Activated gamma-delta T cell (primary cell): ENCODE measurements at places on chromosomes 1 and 21.

GRCh38 chr1:242132121-242132817 is 133.4 kb upstream of the MAP1LC3C start:
- no peak for DNase-seq

DNA sequence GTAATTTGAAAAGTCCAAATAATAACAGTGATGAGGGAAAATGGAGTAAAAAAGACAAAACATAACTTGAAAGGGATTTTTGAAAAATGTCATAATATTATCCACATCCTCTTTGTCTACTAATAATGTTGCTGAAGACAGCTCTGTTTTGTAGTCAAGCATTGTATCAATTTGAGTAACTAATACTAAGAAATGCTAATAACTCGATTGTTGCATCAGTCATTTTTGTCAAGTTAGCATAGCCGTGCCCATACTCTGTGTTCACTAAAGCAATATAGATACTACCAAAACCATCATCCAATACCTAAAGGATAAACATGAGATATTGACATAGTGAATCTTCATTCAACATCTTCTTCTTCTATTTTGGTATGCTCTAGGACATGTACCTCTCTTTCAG is 17.3 kb downstream of the PDC start:
- DNase-seq, result no peak

- no peak for DNase-seq
Measured at GRCh38 chr1:53604291-53604919, 134.6 kb downstream of the GLIS1 start.

GRCh38 chr1:44077421-44077820 is 41.2 kb upstream of the KLF17 start:
- DNase-seq, result no peak

GRCh38 chr1:18198260-18198659 is 90.7 kb downstream of the IGSF21 start:
- DNase-seq, result no peak

GRCh38 chr1:111516005-111516535 is 12.6 kb upstream of the ADORA3 start:
- DNase-seq, result no peak

GRCh38 chr1:242139442-242139841 is 140.5 kb upstream of the MAP1LC3C start:
- DNase-seq, result no peak

DNA sequence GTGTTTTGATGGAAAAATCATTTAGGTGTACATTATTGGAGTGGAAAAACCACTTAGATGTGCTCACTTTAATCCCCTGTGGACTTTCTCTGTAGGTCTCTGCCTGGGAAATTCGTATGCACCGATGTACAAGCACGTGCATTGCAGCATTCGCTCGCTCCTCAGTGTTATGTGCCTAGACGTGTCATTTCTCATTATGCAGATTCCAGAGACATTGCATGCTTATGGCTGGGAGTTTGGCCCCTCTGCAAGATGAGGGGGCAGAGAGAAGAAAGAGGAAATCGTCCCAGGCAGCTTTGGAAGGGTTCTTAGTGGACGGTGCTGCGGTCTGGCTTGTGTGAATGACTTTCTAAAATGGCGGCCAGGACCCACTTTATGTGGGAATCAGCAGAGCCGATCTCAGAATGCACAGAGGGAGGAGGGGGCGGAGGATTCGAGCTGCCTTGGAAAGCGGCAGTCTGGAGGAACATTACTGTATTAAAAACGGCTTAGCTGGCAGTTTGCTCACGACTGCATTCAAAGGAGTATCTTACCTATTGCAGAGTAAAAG is 2.3 kb downstream of the SPEN start:
- DNase-seq, result no peak

DNA sequence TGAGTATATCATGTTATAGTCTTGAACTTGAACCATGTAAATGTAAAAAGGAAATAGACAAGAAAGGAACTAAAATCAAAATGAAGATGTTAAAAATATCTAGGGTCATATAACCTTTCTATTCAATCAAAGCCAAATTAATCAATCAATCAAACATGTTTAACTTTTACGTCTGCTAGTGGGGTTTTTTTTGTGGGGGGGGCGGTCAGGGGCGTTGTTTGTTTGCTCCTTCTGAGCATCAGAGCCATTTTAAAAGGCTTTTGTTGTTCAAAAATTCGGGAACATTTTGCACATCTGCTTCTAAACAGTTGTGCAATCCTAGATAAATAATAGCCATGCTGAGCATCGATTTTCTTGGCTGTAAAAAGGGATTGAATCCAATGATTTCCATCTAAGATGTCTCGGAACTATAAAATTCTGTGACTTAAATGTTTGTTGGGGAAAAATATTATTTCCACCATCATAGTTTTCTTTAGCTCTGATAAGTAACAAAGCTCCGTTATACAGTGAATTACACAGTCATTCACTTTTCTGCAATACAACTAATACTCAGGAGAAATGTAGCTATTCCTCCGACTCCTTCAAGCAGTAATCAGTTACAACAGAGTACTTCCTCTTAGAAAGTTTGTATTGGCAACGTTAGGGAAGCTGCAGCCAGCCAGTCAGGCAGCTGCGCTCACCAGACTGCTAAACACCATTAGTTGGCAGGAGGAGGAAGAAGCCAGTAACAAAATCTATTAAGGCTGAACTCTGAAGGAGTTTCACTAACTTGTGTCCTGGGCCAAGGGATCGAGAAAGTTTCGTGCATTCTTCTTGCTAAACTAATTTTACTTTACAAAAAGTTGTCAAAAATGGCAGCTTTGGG is 2.2 kb downstream of the SPATA6 start:
- no peak for DNase-seq

DNA sequence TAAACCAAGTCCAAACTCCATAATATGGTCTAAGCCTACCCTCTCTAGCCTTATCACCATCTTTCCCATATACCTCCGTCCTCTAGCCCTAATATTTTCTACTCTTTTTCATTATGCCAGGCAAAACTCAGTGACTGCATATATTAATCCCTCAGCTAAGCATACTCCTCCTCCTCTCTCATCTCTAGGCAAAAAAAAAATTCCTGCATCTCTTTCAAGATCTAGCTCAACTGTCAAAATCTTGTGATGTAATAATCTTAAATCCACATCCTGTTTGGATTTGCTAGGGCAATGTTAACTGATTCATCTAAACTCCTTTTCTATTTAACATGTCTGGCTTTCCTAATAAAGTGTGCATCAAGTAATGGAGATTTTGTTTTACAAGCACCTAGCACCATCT is 20.4 kb downstream of the PRPF38A start:
- no peak for DNase-seq

- DNase-seq, result no peak
Measured at GRCh38 chr1:47769983-47770382, 227.2 kb downstream of the TRABD2B start.

- no peak for DNase-seq
Measured at GRCh38 chr1:102821707-102822106, 286.6 kb downstream of the COL11A1 start.

DNA sequence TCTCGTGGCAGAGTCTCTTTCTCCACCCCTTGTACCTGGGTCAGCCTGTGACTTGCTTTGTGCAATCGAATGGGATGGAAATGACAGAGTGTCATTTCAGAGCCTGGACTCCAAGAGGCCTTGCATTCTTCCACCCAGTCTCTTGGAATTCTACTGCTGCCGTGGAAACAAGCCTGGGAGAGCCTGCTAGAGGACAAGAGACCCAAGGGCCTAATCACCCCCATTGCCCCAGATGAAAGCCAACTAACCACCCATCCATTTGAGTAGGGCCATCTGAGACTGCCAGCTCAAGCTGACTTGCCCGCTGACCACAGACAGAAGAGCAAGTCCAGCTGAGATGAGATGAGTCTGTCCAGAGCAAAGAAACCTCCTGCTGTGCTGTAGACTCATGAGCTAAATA is 201.6 kb downstream of the PTPRU start:
- no peak for DNase-seq

DNA sequence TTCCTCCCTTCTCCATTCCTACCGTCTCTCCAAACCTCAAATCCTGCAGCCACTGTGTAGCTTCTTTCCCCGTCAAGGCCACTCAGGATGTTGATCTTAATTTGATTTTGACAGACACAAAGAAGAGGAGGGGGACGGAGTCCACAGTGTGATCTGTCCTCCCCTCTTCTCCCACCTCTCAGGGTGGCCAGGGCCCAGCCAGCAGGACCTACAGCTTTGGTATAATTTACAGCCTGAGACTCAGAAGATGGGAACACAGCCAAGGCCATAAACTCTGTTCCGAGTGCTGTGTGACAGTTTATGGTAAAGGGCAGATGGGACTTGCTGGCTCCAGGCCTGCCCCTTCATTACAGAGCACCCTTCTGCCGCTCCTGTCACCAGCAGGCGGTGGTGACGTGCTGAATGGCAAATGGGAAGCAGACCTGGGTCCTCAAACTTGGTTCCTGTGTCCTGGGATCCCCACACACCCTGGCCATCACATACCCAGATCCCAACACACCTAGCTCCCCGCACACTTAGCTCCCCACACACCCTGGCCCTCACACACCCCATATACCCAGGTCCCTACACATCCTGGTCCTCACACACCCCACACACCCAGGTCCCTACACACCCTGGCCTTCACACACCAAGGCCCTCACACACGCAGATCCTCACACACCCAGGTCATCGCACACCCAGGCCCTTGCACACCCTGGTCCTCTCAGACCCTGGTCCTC is 71.6 kb downstream of the CD2 start:
- DNase-seq, result no peak

DNA sequence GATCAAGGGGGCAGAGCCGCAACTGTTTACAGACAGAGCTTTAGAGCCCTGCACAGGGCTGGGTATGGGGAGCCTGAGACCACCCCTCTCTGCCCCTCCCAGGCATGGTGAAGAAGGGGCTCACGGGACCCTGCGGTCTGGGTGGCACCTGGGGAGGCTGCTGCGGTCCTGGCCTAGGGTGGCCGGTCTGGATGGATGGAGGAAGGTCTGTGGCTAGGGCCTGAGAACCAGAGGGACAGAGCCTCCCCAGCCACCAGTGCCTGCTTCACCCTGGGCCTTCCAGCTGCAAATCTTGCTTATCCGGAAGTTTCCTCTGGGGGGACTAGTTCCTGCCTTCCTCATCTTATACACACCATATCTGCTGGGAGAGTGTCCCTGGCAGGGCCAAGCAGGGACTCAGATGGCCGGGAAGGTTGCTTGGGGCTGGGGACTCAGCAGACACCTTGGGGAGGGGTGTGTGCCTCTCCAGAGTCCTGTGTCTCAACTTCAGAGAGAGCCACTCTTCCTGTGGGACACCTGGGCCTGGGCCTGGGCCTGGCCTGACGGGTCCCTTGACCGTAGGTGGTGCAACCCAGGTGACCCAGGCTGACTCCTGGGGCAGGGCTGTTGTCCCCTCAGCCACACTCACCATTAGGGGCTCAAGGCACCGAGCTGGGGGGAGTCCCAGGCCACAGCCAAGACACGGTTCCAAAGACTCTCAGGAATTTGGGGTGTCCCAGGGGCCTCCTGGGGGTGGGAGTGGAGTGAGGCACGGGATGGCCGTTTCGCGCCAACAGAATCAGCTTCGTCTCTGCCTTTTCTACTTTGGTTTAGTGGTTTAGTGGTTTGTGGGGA is 52.0 kb upstream of the ACTRT2 start:
- DNase-seq, result no peak

- no peak for DNase-seq
Measured at GRCh38 chr1:162228586-162228985, 148.1 kb downstream of the SPATA46 start.

- no peak for DNase-seq
Measured at GRCh38 chr1:226422478-226422877, 14.6 kb upstream of the PARP1 start.

DNA sequence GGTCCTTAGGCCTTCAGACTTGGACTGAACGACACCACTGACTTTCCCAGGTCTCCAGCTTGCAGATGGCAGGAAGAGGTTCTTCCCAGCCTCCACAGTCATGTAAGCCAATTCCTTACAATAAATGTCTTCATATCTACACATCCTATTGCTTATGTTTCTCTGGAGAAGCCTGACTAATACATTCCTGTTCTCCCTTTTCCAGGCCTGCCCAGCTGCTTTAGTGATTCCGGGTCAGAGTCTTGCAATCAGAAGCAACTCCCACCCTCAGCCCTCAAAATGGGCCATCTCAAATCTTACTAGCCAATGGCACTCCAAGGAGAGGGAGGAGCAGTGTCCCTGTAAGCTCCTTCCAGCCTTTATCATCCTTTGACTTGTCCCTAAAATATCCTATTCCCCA is 16.4 kb upstream of the CPT2 start:
- DNase-seq, result no peak

- DNase-seq, result no peak
Measured at GRCh38 chr1:163823017-163823416, 501.3 kb downstream of the NUF2 start.

- DNase-seq, result no peak
Measured at GRCh38 chr1:39842030-39842678, 41.1 kb downstream of the TRIT1 start.

GRCh38 chr1:48302652-48303051 is 80.1 kb downstream of the SLC5A9 start:
- no peak for DNase-seq

- DNase-seq, result no peak
Measured at GRCh38 chr21:30081506-30081905, 85.1 kb downstream of the CLDN17 start.

GRCh38 chr1:51512120-51512519 is 6.9 kb downstream of the EPS15 start:
- no peak for DNase-seq

GRCh38 chr1:8625491-8625890 is 191.9 kb downstream of the RERE start:
- no peak for DNase-seq

- DNase-seq, result no peak
Measured at GRCh38 chr1:95582191-95582590, 348.2 kb downstream of the RWDD3 start.

DNA sequence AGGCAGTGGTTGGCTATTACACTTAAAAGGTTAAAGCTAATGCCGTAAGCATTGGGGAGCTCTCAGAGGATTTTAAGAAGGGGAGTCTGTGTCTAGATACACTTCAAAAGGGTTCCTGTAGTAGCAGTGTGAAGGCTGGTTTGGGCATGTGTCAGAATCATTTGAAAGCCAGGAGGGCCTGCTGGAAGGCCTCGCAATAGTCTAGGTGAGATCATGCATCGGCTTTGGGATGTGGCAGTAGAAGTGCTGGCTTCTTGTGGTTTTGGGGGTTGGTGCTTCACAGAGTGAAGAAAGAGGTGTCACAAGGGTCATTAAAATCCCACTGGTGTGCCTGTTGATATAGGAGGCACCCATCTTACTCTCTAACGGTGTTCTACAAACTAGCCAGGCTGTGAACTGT is 85.7 kb downstream of the ST6GALNAC3 start:
- DNase-seq, result no peak

GRCh38 chr1:230867101-230867902 is 1.0 kb downstream of the C1orf198 start:
- DNase-seq, result no peak

DNA sequence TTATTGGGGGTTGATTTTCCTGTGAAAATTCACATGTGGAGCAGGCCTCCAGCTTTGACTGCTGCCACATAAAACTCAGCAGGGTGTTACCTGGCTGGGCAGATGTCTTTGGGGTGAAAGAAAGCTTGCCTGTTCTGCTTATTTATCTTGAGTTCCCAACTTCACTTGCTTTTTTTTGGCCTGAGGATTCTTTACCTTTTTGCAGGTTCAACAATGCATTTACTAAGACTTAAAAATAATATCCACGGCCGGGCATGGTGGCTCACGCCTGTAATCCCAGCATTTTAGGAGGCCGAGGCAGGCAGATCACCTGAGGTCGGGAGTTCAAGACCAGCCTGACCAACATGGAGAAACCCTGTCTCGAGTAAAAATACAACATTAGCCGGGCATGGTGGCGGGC is 509.1 kb downstream of the KIF26B start:
- DNase-seq, result no peak

GRCh38 chr1:112033439-112034120 is 44.1 kb upstream of the KCND3 start:
- DNase-seq, result no peak

GRCh38 chr1:202951437-202951836 is 6.7 kb downstream of the ADIPOR1 start:
- no peak for DNase-seq
